ENCODE measurements at places on chromosomes 12 and 14.

DNA sequence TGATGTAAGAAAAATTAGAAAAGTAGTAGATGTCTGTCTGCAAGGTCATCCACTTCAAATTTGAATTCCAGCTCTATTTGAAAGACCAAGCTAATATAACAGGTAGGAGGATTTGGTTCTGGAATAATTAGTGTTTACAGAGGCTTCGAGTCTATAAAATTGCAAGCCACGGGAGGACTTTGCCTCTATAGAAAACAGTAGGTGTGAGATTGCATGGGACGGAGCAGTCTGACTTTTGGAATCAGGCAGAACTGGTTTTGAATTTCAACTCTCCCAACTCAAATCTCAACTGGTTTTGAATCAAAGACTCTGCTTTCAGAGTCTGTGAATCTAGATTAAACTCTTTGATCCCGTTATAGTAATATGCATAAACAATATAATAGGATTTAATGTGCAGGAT is 82.4 kb downstream of the PIK3C2G start:
- no peak for DNase-seq

GRCh38 chr12:112538740-112539139 is 120.0 kb downstream of the PTPN11 start:
- DNase-seq: no peak

GRCh38 chr12:111818340-111818739 is 23.7 kb upstream of the MAPKAPK5 start:
- DNase-seq: no peak

DNA sequence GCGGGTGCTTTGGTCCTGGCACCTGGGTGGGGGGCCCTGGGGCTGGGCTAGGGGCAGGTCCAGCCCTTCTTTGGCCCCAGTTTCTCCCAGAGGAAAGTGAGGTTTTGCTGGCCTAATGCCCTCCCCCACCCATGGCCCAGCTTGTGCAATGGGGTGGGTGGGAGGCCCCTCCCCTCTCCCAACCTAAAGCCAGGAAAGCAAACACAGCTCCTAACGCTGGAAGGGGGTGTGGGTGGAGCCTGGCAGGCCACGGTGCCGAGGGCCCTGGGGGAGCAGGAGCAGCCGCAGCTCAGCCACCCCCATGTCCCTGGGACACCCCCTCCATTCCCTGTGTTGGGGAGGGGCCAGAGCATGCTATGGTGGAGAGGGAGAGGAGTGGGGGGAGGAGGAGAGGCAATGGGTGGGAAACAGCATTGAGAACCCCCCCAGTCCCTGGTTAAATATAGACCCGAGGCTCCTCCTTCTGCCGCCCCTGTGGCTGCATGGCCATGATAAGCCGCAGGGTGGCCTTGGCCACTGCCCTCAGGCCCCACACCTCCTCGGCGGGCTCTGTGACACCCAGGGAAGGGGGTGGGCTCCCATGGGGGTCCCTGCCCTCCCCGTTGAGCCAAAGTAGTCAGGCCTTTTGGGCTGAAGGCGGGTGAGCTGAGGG is 4.7 kb downstream of the EXOC3L4 start:
- no peak for DNase-seq

DNA sequence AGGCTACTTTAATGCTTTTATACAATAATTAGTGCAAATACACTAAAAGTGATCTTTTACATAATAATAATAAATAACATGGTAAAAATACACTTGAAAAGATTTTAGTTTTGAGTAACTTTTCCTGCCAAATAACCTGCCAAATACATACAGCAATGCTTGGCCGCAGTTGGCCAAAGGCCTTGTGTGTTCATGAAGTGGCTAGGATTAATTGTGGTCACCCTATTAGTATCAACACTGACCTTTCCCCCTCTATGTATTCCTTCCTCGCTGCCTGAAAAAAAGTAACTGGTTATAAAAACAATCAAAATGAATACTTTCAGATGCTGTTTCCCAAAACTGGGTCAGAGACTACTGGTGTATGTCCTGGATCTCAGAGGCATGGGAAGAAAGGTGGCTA is 34.3 kb downstream of the KICS2 start:
- DNase-seq: no peak
